Upper lobe of left lung (tissue), 6 donors: ENCODE measurements at places on chromosomes 3 and 15. TPM values are rescaled to one million over a fixed set of nuclear protein-coding genes. Genes with fewer than 3 reads are reported as not detected.
A peak's percentile ranks its signal among the peaks of the same experiment; 100 is the strongest.

- no peaks in the 10 kb centered on the region for H3K27me3 ChIP-seq
- H3K4me1 ChIP-seq: peaks cover 38% of the 10 kb centered on the region
- DNase-seq: no peak
- peaks cover 74% of the 10 kb centered on the region for H3K36me3 ChIP-seq
- no peak overlapping the region for H3K4me3 ChIP-seq
Measured at GRCh38 chr3:52523386-52524257, 10.0 kb downstream of the NT5DC2 start.

GRCh38 chr3:37910671-37911400, 49.2 kb downstream of the CTDSPL start:
- no peaks in the 10 kb centered on the region for H3K36me3 ChIP-seq
- H3K27ac ChIP-seq: peak overlapping the region; percentile 27
- no peak for DNase-seq
- peaks cover 34% of the 10 kb centered on the region for H3K4me1 ChIP-seq
- H3K27me3 ChIP-seq: no peaks in the 10 kb centered on the region

DNA sequence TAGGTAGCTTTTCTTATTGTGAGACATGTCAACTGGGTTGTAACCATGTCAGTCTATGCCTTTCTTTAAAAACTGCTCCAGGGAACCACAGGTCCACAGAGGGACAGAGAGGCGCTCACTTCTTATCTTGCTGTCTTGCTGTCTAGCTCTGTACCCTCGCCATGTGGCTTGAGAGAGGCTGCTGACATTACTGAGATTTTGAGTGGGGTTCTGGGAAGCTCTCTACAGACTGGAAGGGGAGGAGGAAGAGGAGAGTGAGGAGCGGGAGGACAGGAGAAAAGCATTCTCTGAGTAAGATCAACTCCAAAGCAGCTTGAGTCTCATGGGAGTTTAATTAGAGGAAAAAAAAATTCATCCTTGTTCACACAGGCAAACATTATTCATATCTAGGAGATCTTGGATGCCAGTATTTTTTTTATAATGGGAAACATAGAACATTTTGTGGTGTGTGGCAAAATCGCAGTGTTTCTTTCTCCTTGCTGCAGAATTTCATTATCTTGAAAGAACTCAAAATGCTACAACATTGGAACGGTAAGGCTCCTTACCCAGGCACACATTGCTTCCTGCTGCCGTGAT, 1037.0 kb upstream of the NR2F2 start:
- no peaks in the 10 kb centered on the region for H3K36me3 ChIP-seq
- H3K27ac ChIP-seq: peak overlapping the region; percentile 32
- peaks cover 4% of the 10 kb centered on the region for H3K4me1 ChIP-seq
- no peak for DNase-seq

- no peaks in the 10 kb centered on the region for H3K36me3 ChIP-seq
- peaks cover 11% of the 10 kb centered on the region for H3K4me1 ChIP-seq
- DNase-seq: no peak
- no peak overlapping the region for H3K4me3 ChIP-seq
Measured at GRCh38 chr3:108086653-108087052, 4.2 kb downstream of the CD47 start.

- H3K27me3 ChIP-seq: no peaks in the 10 kb centered on the region
- H3K4me3 ChIP-seq: no peak overlapping the region
- H3K4me1 ChIP-seq: no peaks in the 10 kb centered on the region
- no peak for DNase-seq
- no peak overlapping the region for H3K27ac ChIP-seq
Measured at GRCh38 chr3:5376761-5377160, 189.3 kb downstream of the EDEM1 start.

DNA sequence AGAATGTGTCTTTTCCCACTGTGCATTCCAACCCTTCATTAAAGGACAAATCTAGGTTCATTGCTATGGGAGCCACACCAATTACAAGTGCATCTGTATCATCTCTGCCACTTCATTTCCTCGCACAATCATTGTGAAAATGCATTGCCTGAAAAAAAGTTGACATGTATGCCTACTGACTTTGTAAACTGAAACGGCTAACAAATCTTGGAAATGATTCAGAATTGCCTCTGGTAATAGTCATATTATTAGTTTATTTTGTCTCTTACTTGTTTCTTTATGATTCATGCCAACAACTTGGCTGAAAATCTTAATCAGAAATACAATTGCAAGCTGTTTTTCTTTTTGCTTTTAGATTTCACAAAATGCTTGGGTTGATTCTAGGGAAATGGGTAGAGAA, 497.1 kb downstream of the ZIC1 start:
- H3K4me1 ChIP-seq: no peaks in the 10 kb centered on the region
- no peak for DNase-seq
- no peaks in the 10 kb centered on the region for H3K27me3 ChIP-seq
- H3K36me3 ChIP-seq: no peaks in the 10 kb centered on the region
- H3K27ac ChIP-seq: no peak overlapping the region

GRCh38 chr15:55990998-55991397, 2.4 kb downstream of the NEDD4 start:
- H3K4me1 ChIP-seq: peaks cover 30% of the 10 kb centered on the region
- no peak overlapping the region for H3K4me3 ChIP-seq
- no peaks in the 10 kb centered on the region for H3K27me3 ChIP-seq

DNA sequence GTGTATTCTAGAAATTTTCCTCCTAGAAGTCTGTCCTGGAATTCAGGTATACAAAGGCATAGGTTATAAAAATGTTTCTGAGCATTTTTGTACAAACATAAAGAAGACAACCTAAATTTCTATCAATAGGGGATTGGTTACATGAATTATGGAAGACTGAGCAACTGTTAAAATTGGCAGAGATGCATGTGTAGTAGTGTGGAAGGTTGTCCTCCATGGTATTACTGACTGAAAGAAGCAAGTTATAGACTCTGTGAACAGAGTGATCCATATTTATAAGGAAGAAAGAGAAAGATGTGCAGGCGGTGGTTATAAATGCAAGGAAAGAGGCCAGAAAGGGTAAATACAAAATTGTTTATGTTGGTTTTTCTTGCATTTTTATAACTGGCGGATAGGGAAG, 38.3 kb upstream of the CMTM7 start:
- H3K4me3 ChIP-seq: no peak overlapping the region
- DNase-seq: no peak
- H3K4me1 ChIP-seq: peaks cover 20% of the 10 kb centered on the region
- H3K27me3 ChIP-seq: no peaks in the 10 kb centered on the region
- no peaks in the 10 kb centered on the region for H3K36me3 ChIP-seq

DNA sequence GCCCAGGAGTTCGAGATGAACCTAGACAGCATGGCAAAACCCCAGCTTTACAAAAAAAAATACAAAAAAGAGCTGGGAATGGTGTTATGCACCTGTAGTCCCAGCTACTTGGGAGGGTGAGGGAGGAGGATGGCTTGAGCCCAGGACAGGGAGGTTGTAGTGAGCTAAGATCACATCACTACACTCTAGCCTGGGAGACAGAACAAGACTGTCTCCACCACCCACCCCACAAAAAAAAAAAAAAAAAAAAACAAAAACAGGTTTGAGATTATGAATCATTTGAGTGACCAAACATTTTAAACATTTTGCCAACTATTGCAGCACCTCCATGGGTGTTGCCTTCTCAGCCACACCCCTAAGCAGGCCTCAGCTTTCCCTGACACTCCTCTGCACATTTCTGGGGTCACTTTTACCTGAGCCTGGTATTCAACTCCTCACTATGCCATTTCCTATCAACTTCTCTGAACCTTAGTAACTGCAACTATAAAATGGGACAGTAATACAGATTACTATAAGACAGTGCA, 41.8 kb downstream of the IL5RA start:
- no peaks in the 10 kb centered on the region for H3K4me1 ChIP-seq
- DNase-seq: no peak
- H3K27me3 ChIP-seq: no peaks in the 10 kb centered on the region
- H3K4me3 ChIP-seq: no peak overlapping the region

DNA sequence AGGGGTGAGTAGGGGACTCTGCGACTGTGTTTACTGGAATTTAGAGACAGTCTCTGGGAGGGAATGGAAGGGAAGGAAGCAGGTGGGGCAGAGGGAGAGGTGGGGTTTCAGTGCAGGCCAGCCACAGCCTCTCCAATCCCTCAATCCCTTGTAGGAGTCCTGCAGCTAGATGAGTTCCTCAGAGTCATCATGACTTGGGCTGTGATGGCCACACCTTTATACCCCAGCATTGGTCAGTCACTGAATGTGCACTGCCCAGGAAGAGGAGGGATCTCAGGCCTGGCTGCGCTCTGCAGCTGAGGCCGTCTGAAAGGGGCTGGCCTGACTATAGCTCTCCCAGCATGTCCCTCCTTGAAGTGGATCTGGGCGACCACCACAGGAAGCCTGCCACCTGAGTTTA, 67.3 kb upstream of the GLCE start:
- no peak overlapping the region for H3K4me3 ChIP-seq
- no peaks in the 10 kb centered on the region for H3K27me3 ChIP-seq
- DNase-seq: no peak
- H3K36me3 ChIP-seq: no peaks in the 10 kb centered on the region

GRCh38 chr3:125194849-125195601, 17.5 kb downstream of the SLC12A8 start:
- H3K4me1 ChIP-seq: no peaks in the 10 kb centered on the region
- H3K4me3 ChIP-seq: no peak overlapping the region
- DNase-seq: peak; percentile 73

DNA sequence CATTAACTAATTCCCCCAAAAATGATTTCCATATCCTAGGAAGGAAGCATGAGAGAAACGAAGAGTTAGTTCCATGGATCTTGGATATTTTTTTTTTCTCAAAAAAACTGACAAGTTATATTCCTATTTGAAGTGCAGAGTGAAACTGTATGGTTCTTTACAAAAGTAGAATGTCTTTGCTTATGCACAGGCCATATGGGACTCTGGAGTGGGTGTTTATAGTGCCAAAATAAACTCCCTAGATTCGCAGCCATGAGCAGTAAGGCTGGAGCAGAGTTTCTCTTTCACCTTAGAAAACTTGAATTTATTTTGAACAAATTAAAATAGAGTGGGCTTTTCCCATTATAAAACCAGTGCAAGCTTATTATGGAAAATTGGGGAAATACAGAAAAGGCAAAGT, 239.7 kb downstream of the PDCD6IP start:
- H3K27ac ChIP-seq: no peak overlapping the region
- no peak for DNase-seq
- no peaks in the 10 kb centered on the region for H3K36me3 ChIP-seq
- no peaks in the 10 kb centered on the region for H3K4me1 ChIP-seq

- no peak overlapping the region for H3K4me3 ChIP-seq
- peak; percentile 47 for DNase-seq
- H3K27ac ChIP-seq: peak overlapping the region; percentile 46
Measured at GRCh38 chr3:47385007-47385406, 4.2 kb downstream of the PTPN23 start.

DNA sequence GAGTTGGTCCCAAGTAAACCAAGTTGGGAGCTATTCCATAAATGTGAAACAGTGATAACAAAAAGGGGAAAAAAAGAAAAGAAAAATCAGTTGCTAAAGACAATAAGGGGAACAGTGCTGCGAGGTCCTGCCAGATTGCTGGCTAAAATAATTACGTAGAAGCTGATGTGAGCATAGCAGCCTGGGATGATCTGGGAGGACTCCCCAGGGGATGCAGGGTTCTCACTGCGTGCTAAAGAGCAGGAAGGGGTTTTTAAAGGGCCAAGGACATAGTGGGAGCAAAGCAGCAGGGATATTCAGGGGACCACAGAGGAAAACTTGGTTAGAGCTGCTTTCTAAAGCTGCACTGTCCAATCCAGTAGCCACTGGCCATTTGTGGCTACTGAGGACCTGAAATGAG, 133.0 kb upstream of the UMPS start:
- no peak for DNase-seq
- H3K27me3 ChIP-seq: no peaks in the 10 kb centered on the region
- no peaks in the 10 kb centered on the region for H3K36me3 ChIP-seq
- H3K4me3 ChIP-seq: no peak overlapping the region
- no peak overlapping the region for H3K27ac ChIP-seq

- no peaks in the 10 kb centered on the region for H3K27me3 ChIP-seq
- H3K4me1 ChIP-seq: peaks cover 18% of the 10 kb centered on the region
- H3K27ac ChIP-seq: no peak overlapping the region
- peak overlapping the region; percentile 34 for H3K4me3 ChIP-seq
- H3K36me3 ChIP-seq: no peaks in the 10 kb centered on the region
- DNase-seq: no peak
Measured at GRCh38 chr3:130851277-130851676, 42.6 kb upstream of the ATP2C1 start.

DNA sequence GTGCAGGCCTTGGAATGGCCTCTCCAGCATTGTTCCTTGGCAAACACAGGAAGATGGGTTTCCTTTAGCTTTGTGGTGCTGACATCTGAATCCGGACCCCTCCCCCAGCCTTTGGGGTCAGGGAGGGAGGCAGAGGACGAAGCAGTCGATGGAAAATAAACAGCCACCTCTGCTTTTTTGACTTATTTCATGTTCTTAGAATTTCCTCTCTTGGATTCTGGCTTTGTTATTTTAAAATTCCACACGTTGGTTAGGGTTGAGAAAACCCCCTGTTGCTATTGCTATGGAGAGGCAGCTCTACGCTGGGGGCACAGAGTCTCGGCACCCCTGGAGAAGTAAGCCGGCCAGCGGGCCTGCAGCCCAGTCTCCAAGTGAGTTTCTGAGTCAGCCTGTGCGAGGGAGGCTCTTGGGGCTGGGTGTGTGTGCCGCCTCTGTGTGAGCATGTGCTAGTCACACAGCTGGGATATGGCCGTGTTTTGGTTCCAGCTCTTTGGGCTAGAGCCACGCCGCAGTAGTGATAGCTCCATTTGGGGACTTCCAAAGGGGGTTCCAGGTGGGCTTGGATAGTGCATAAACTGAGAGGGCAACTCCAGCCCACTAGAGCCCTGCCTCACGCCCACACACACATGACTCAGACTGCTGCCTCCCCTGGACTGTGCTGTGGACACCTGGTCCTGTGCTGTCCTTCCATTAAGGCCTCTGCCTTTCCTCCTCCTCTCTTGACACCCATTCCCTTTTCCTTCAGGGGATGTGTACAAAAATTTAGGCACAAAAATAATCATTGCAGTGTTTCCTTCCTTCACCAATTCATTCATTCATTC, 58.8 kb downstream of the AMOTL2 start:
- no peaks in the 10 kb centered on the region for H3K36me3 ChIP-seq
- peaks cover 64% of the 10 kb centered on the region for H3K4me1 ChIP-seq
- H3K4me3 ChIP-seq: no peak overlapping the region

GRCh38 chr3:39127908-39128304, 20.4 kb downstream of the TTC21A start:
- peaks cover 36% of the 10 kb centered on the region for H3K4me1 ChIP-seq
- H3K27me3 ChIP-seq: no peaks in the 10 kb centered on the region
- H3K36me3 ChIP-seq: no peaks in the 10 kb centered on the region
- no peak for DNase-seq
- H3K27ac ChIP-seq: no peak overlapping the region

DNA sequence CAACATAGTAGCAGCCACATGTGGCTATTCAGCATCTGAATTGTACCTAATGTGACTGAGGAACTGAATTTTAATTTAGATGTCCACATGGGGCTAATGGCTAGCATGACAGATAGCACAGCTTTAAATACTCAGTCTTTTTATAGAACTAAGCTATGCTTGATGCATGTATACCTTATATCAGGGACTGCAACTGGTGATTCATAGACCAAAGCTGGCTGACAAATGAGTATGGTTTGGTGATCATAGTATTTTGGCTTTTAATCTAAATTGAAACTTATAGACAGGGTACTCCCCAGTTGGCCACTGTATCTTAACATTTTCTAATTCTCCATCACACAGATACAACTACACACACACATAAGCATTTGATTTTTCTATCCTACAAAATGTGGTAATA, 83.6 kb downstream of the IGSF11 start:
- no peaks in the 10 kb centered on the region for H3K27me3 ChIP-seq
- DNase-seq: no peak
- no peaks in the 10 kb centered on the region for H3K4me1 ChIP-seq

The FXR1 gene
- total RNA-seq: 74.9 TPM

The PLCD1 gene
- total RNA-seq: 27.9 TPM

The HYAL1 gene
- 99.1 TPM for total RNA-seq

The GRM2 gene
- 0.57 TPM for total RNA-seq

The AHSG gene
- not detected for total RNA-seq

The GPR87 gene
- not detected for total RNA-seq

The NPAP1 gene
- total RNA-seq: not detected

The CNTN4 gene
- total RNA-seq: 1.0 TPM
